ENCODE measurements at places on chromosomes 1 and 21.

DNA sequence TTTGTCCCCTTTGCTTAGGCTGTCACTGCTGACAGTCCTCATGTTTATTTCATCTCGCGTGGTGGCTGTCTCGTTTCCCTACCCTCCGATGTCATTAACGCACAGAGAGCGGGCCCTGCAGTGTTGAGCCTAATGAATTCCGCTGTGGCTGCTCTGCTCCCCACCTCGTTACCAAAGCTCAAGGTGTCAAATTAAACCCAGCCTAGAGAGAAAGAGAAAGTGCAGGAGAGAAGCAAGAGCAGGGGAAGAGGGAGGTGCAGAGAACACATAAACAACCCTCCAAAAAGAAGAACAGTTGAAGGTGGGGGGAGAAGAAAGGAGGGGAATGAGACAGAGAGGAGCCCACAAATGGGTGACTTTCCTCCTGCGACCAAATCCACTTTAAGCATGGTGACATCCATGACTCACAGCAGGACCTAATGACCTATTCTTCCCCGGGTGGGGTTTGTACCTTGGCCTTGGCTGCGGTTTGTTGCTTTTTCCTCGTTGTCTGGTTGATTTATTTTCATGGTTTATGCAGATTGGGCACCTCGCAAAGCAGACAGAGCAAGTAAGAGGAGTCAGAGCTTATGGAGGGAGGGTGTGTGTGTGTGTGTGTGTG is 92.5 kb downstream of the PBX1 start:
- DNase-seq = no peak

- peak; percentile 4 for DNase-seq
Measured at GRCh38 chr1:93042187-93043056, 36.7 kb upstream of the MTF2 start.

- no peak for DNase-seq
Measured at GRCh38 chr1:83554174-83554573, 444.8 kb downstream of the TTLL7 start.

DNA sequence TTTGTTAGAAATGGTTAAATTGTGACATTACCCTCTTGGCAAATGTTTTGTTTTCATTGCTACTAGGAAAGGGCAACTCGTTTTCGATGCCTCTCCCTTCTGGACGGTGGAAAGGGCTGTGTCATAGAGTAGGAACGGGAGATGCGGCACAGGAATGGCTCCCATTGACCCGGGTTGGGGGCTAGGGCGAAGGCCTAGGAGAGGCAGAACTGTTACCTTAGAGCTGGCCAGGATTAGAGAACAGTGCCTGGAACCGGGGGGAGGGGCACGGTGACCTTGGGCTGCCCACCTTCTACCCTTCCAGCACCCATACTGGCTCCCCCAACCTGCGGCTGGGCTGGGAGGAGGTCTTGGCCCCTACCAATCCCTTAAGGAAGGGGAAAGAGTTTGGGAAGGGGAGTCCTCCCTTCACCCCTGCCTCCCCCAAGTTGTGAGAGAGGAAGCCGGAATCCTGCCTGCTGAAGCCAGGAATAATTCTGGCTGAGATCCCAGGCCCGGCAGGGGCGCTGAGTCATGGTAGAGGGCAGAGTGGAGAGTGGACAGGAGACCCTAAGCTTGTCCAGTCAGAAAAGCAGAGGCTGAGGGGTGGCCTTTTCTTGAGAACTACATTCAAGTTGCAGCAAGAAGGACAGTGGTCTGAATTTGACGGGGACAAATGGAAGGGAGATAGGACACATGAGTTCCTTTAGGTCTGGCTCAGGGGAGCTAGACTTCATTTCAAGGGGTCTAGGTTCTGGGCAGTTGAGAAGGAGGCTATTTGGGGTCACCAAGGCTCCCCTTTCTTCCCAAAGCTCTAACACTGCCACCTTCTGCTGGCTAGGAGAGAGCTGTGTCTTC is 8.2 kb downstream of the LMNA start:
- no peak for DNase-seq

DNA sequence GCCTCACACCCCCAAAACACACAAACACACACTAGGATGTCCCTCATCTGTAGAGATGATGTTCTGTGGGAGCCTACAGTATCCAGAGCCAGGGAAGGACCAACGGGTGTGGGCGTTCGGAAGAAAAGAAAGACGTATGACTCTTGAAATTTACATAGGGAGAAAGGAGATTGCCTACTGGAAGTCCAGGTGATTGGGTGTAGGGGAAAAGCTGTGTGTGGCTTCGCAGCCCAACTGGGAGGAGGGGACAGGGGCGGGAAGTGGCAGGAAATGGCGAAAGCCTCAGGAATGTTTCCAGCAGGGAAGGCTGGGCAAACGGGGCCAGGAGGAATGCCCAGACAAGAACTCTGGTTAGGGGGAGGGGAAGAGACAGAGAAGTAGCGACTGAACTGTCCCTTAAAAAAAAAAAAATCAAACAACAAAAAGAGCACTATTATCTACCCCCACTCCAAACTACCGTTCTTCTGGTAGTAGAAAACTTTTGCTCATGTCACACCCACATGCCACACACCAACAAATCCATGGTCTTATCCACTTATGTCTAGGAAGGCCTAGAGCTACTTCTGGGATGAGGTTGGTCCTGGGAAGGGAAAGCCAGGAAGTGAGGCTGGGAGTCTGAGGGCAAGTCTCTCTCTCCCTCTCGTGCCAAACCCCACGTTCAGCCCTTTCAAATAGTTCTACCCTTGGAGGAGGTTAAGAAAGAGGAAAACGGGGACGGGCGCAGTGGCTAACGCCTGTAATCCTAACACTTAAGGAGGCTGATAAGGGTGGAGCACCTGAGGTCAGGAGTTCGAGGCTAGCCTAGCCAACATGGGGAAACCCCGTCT is 1.8 kb upstream of the CKS1B start:
- no peak for DNase-seq

DNA sequence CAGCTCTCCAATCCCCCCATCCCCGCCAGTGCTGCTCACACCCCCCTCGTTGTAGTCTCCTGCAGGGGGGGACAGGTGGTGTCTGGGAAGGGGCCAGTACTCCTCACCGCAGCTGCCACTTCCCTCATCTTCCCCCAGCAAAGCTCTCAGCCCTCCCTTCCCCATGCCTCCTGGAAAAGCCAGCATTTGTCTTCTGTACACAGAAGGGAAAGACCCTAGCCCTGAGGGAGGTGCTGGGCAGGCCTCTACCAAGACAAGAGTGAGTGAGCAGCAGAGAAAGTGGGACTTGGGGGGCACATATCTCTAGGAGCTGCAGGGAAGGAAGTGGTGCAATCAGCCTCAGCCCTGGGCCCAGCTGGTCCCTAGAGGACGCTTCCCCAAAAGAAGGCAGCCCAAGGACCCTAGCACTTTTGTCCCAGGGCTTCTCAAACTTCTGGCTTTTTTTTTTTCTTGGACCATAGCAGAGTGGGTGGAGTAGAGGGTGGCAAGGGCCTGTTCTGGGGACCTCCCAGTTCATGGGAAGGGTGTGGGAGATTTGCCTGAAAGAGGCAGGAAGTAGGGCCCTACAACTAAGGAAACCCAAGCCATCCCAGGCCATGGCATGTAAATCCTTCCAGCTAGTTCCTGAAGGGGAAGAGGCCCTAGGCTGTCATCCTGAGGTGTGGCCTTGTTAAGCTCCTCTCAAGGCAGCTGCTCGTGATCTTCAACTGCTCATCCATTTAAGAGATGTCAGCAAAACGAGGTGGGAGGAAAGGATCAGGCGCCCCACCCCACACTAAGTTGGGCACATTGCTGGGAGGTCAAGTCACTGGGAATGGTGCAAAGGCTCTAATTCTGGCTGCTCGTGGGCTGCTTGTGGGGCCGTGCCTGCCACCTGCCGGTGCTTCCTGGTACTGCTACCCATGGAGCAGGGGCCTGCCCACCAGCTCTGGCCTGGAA is 12.6 kb downstream of the ZC3H12A start:
- DNase-seq = no peak

DNA sequence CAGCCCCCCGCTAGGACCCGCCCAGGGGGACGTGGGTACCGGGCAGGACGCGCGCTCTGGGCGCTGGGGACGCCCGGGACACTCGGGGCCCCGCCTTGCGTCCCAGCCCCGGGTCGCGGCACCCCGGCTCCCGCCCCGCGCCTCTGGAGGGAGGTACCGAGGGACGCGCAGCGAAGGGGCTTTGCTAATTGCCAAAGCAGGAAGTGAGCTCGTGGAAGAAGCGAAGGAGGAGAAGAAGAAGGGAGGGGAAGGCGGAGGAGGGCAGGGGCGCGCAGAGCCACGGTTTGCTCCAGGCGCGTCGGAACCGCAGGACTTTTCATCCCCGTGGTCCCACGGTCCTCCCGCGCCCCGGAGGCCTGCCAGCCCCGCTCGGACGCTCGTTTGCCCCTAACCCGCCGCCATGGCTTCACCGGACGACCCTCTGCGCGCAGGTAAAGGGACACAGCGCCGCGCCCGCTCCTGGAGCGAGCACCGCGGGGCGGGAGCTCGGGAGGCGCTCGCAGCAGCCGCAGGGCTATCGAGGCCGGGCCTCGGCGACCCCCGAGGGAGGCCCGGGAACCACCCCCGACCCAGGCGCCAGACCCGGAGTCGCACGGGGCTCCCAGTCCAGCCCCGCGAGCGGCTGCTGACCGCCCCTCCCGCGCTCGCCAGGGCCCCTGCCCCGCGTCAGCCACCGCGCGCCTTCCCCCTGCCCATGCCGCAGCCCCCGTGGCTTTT is 1.3 kb downstream of the EDARADD start:
- DNase-seq = no peak

DNA sequence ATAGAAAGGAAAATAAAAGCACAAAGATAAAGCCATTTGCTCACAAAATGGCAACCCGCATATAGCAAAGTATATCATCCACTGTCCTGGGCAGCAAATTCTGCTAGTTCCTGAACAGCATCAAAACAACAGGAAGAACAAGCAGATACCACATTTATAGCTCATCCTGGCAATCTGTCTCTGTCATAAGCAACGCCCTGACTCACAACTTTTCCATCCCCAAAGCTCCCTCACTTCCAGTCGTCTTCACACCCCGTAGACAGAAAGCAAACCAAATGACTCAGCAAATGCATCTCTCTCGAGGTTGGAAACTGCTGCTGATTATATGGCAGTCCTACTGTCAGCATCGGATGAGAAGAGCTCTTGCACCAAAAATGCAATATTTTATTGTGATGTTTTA is 65.8 kb downstream of the AK5 start:
- DNase-seq = no peak

DNA sequence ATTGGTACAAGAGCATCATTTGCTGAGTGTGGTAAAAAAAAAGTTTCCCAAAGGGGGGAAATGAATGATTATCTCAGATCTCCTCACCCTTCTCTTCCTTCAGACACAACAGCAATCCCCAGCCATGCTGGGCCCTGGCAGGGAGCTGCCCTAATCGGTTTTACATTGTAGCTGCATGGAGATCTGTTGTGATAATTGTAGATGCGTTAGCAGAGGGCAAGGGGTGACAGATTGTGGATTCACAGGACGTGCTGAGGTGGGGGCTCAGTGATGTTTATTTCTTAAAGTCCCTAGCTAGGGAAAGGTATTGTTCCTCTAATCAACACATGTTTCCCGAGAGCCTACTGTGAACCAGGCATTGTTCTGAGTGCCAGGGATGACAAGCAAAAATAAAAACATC is 304.1 kb downstream of the PBX1 start:
- DNase-seq = no peak

GRCh38 chr1:234845097-234845660 is 235.2 kb upstream of the IRF2BP2 start:
- DNase-seq = peak; percentile 15

GRCh38 chr1:93313026-93313425 is 32.7 kb upstream of the DR1 start:
- no peak for DNase-seq

DNA sequence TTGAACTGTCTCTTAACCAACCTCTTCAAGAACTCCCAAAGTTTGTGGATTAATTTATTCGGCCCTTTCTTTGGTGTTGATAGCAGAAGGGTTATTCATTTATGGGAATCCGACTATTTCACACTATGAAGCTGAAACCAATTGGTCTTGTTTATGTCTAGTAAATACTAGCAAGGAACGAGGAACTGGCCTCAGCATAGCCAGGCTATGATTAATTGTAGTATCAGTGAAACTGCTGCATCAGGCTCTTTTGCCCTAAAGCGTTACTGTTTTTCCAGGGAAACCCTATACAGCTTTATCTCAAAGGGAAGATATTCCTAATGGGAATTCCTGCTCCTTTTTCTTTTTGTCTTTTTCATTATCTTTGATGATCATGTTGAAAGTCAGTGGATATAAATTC is 35.1 kb downstream of the CLEC20A start:
- no peak for DNase-seq

GRCh38 chr1:39650431-39650830 is 11.0 kb upstream of the HEYL start:
- DNase-seq = no peak

- DNase-seq = no peak
Measured at GRCh38 chr1:232921381-232921780, 29.0 kb upstream of the NTPCR start.

- DNase-seq = no peak
Measured at GRCh38 chr1:107877092-107877491, 87.9 kb downstream of the VAV3 start.

DNA sequence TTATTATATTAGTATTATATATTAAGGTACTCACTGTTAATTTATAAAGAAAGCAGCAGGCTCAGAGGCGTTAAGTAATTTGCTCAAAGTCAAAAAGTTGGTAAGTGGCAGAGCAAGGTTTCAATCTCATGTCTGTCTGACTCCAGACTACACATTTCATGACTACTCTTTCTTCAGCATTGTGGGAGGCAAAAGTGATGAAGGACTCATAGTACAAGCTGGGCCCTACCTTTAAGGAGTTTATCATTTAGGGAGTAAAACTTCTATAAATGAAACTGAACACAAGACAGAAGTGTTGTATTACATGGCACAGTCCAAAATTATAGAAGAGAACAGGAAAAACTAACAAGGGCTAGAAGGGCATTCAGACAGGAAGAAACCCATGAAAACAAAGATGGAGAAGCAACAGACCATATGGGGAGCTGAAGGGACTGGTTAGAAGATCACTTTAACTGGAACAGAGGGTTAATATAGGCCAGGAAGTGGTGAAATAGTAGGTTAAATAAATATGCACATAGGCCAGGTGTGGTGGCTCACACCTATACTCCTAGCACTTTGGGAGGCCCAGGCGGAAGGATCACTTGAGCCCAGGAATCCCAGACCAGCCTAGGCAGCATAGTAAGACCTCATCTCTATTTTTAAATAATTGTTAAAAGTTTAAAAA is 11.5 kb downstream of the SORT1 start:
- no peak for DNase-seq

DNA sequence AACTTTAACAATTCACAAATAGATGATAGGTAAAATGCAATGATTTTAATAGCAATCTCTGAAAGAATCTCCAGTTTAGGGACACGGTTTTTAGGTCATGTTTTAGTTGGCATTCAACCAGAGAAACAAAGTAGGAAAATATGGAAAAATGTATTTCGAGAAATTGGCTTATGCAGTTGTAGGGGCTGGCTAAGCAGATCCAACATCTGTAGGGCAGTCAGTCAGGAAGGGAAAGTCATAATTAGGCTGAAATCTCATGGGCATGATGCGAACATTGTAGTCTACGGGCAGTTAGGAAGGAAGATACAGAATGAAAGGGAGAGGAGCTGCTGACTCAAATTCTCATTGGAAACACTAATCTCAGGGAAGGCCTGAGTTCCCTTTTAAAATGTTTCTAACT is 1276.0 kb upstream of the ADGRL4 start:
- DNase-seq = no peak

All from stimulated activated CD4-positive, alpha-beta T cell treated with anti-CD3 and anti-CD28 coated beads, Interleukin-1b, Interleukin-23, amount 100 ng/mL, for 1 hour (primary cell).